ENCODE measurements at places on chromosomes 6 and 20.

DNA sequence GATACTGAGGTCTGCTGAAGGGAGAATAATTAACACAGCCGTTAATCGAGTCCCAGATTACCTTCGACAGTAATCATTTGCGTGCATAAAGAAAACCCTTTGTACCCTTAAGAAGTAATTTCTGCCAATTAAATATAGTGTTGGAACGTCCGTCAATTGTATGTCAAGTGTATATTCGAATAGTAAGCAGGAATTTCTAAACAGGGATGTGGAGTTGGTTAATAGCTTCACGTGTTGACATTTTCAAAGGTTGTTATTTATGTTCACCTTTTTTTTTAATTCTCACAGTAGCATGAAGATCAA lies 798 bp upstream of the SNAP91 start:
- DNase-seq, result peak; percentile 33

DNA sequence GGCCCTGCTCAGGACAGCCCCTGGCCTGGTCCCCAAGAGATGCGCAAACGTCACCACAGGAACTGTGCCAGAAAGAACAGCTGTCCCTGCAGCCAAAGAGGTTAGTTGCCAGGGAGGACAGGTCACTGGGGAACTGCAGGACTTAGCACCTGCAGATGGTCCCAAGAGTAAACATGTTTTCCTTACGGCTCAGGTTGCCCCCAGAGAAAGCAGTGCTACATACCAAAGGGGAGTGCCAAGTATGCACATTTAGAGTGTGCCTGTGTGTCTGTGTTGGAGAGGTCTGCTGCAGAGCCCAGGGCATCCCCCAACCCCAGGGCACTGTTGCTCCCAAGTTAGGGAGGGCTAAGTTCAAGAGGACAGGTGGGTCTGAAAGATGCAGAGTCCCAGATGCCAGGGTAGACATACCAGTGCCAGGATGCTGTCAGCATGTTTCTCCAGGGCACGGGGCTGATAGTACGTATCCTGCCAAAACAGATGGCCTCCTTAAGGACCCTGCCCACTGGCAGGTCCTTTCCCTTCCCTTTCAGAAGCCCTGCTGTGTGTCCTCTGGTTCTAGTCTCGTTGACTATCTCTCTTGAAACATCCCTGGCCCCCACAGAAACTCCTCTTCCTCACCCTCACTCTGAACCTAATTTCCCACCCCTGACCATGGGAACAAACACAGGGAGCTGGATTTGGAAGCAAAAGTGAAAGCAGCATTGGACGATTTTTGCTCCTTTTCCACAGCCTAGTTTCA lies 1.3 kb downstream of the ABHD16A start:
- peak; percentile 41 for DNase-seq

- DNase-seq, result no peak
These were observed 82.8 kb downstream of the ZMYND8 start for GRCh38 chr20:47273591-47274235.

- no peak for DNase-seq
These were observed 109.0 kb downstream of the HIVEP2 start for GRCh38 chr6:142835787-142836535.

DNA sequence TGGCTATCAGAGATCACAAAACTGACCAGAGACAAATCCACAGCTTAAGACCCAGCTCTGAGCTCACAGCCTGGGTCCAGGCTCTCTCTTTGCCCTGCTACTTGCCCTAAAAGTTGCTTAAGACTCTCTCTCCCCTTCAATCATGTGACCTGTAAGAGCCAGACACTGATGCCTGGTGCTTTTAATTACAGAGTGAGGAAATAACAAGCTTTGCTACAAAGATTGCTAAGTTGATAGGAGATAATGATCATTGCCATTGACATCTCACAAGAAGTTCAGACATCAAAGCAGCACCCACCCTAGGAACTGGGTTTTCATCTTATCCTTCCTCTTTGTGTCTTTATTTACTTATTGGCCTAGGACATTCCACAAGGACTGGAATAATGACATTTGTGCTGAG lies 125.9 kb upstream of the CD93 start:
- DNase-seq, result no peak
